H7 (cell line): ENCODE measurements at places on chromosomes 4 and X.

- DNase-seq: no peak
Observed at GRCh38 chrX:10519278-10519677, 101.1 kb downstream of the MID1 start.

DNA sequence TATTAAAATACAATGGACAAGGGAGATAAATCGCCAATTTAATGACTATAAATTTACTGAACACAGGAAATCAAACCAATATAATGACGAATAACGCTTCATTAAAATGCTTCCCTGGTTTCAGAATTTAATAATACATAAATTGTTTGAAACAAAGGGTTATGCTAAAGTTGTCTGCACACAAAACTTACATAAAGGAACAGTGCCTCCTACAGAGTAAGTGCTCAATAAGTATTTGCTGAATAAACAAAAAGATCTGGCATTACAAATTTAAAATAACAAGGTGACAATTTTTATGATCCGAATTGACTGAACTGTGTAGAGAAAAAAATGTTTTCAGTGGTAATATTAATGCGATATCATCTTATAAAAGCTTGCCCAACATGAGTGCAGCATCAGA, 69.6 kb downstream of the NOCT start:
- DNase-seq: no peak

DNA sequence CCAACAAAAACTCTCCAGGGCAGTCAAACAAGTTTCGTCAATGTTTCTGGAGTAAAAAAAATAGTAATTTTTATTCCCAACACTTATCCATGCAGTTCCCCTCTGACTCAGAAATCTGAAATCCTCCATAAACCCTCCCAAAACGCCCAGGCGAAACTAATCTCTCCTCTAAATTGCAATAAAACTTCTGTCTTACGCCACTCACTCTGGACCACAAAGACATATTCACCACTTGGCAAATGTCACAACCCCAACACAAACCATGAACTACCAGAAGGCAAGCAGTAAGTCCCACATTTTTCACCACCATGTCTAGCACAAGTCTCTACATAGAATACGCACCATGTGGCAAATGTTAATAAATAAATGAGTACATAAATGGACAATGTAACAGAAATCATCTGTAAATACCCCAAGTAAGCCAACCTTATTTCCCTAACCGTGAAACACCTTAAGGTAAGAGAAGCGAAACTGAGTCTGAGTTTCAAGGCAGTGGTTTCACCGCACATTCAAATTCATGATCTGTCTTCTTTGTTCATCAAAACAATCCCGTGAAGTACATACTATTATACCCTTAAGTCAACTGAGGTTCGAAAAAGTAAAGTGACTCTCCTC, 1.6 kb downstream of the PAPSS1 start:
- DNase-seq: no peak

- peak; percentile 78 for DNase-seq
Observed at GRCh38 chr4:532588-533317, 33.7 kb downstream of the PIGG start.

GRCh38 chr4:3248811-3249661, at the start of gene MSANTD1:
Gene MSANTD1, plus strand, starts transcription at chr4:3249159. Its CDS starts 64 bp downstream, at chr4:3249223.
- DNase-seq: no peak

- DNase-seq: peak; percentile 57
Observed at GRCh38 chr4:125316791-125317524, 2.2 kb downstream of the FAT4 start.

- peak; percentile 53 for DNase-seq
Observed at GRCh38 chr4:8346838-8347605, 77.5 kb downstream of the HTRA3 start.
